ENCODE measurements at places on chromosomes 1 and 21.

GRCh38 chr21:23083242-23083641 is 2085.0 kb downstream of the NCAM2 start:
- DNase-seq = no peak

- DNase-seq = peak; percentile 57
Measured at GRCh38 chr1:77504986-77505385, 177.5 kb downstream of the ZZZ3 start.

- DNase-seq = peak; percentile 22
Measured at GRCh38 chr1:109928591-109929111, 18.0 kb downstream of the CSF1 start.

DNA sequence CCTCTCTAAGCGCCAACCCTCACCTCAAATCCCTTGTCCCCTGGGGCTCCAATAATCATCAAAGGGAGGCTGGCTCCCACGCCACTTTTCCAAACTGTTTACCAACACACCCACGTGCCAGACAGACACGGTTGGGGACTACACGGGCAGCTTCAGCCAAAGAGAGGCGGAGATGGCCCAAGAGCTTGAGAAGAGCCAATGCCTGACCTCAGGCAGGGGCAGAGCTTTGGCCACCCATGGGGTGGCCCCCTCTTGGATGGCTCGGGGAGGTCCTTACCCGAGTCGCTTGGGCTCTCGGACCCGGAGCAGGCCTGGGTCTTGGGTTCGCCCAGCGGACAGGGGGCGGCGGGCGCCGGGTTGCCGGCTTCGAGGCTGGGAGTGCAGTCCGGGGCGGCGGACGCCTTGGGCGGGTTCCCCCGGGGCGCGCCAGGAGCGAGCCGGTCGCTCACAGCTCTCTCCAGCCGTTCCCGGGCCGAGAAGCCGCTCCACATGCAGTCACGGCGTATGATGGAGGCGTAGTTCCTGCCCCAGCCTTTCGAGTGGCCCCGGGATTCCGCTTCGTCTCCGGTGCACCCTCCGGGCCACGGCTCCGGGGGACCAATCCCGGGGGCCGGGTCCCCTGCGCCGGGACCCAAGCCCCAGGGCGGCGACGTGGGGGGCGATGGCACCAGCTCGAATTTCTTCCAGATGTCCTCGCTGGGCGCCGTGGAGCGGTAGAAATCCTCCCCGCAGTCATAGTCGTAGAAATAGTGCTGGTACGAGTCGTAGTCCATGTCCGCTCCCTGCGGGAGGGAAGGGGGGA is 854 bp downstream of the MYCL start:
- DNase-seq = peak; percentile 45

DNA sequence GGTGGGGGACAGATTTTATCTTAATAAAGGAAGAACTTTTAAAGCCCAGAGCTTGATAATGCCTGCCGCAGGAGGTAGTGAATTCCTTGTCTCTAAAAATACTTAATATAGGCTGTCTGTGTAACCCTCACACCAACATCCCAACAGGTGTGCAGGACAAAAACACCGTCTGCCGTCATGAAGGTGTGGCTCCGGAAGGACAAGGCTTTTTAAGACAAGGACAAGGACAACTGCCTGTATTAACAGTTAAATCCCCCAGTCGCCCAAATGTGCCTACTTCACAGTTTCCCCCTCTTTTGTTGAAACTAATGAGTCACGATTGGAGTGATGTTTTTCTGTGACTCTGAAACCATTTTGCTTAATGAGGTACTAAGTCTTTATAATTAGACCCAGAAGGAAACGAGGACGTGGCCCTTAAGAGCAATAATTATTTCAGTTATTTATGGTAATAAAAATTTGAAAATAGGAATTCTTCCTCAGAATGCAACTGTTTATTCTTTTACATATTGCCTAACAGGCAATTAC is 27.3 kb upstream of the SPATA6 start:
- no peak for DNase-seq

- DNase-seq = no peak
Measured at GRCh38 chr1:24969596-24970398, 39.7 kb upstream of the RUNX3 start.

DNA sequence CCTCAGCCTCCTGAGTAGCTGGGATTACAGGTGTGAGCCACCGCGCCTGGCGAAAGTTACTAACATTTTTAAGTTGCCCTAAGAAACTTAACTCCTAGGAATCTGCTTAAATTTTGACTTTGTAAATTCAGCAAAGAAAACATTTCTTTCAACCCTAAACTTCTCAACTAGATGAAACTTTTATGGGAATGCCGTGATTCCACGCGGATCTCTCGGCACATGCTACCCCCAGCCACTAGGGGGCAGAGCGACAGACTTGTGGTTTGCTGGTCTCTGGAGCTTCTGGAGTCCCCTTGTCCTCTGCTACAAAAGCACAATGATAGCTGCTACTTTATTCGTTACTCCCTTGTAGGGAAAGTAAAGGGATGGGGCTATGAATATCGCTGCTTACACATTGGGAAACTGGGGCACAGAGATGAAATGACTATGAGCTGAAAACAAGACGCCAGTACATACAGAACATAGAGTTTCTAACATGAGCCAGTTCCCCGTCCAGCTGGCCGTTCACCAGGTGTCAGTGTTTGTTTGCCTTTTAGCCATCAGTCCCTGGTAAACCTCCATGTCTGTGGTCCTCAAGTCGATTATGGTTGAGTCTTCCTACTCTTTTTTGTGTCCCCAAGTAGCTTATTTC is 114.7 kb downstream of the PBX1 start:
- peak; percentile 53 for DNase-seq

DNA sequence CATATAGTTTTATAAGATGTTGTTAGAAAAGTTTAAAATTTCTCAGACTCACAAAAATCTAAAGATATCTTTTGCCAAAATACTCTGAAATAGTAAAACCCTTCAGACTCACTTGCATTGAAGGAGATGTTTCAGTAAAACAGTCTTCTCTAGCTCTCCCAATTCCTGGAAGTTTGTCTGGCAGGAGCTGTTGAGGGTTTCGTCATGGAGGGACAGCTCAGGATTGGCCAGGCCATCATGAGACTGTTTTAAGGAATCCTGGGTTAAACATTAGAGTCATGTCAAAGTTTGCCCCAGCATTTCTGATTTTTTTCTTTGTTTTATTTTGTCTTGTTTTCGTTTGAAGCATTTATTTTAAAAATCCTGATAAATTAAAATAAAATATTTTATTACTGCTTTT is 293.8 kb upstream of the PBX1 start:
- DNase-seq = no peak

DNA sequence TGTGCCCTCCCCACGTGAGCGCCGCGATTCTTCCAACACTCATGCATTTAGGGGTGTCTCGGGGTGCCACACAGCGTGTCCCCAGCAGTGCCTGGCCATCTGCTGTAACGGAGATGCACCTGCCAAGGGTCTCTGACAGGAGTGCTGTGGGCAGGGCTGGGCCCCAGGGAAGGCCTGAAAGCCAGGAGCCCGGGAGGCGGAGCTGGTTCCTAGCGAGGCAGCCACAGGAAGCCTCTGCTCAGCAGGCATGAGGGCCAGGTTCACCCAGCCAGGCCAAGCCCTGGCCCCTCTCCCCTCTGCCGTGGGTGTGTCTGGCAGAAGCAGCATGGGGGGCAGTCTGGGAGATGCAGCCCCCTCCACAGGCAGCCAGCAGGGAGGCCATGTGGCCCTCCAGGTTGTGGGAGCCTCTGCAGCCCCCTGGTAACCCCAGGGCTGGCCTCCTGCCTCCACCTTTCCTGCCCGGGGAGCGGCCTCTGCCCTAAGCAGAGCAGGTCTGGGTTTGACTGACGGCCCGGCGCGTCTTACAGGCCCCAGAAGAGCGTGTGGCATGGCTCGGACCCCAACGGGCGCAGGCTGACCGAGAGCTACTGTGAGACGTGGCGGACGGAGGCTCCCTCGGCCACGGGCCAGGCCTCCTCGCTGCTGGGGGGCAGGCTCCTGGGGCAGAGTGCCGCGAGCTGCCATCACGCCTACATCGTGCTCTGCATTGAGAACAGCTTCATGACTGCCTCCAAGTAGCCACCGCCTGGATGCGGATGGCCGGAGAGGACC is 30.4 kb downstream of the SLC19A1 start:
- no peak for DNase-seq

DNA sequence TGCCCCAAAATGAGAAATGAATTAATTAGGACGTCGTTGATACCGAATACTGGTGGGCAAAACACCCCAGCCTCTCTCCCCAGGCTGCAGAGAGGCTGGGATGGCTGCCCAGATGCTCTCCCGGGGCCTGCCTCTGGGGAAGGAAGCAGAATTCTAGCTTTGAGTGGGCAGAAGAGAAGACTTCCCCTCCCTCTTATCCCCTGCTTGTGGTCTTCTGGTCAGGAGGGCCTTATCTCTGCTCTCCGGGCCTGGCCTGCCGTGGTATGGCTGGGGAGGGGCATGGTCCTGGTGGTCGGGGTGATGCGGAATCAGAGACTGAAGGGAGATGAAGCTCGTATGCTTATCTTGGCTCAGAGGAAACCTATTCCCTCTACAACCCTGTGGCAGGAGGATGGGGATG is 9.8 kb upstream of the CSF3R start:
- no peak for DNase-seq

DNA sequence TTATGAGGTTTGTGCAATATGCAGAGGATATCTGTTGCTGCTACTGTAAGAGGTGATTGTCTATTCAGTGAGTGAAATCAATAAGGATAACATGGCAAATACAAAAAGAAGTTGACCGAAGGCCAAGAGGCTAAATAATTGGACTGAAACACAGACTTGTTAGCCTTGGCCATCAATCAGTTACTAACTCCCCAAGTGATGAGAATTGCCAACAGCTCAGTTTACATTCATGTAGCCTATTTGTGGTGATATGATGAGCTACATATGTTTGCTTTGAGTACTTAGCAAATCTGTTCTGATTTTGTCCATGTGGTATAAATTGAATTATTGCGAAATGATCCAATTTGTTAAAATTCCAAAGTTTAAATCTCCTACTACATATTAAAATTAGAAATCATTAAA is 68.6 kb upstream of the VAV3 start:
- no peak for DNase-seq

GRCh38 chr1:43177691-43178090 is 5.6 kb downstream of the CFAP57 start:
- no peak for DNase-seq

DNA sequence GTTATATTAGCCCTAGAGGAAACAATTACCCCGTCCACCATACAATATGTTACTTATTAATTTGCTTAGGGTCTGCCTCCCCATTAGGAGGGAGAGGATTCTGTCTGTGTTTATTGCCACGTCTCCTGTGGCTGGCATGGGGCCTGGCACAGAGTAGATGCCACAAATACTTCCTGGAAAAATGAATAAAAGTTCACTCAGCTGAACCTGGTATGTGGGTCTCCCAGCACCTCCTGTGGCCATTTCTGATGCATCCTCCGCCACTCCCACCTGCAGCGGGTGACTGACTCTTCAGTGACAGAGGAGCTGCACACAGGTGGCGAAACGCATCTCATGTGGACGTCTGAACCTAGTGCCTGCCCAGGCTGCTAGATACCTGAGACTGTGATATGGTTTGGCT is 112.7 kb downstream of the CLIC6 start:
- DNase-seq = no peak

- DNase-seq = no peak
Measured at GRCh38 chr1:201395936-201396335, 3.2 kb downstream of the LAD1 start.

GRCh38 chr1:15046487-15047165 is 106.9 kb upstream of the TMEM51 start:
- DNase-seq = peak; percentile 70

GRCh38 chr21:42626171-42626570 is 27.2 kb upstream of the PDE9A start:
- no peak for DNase-seq

- no peak for DNase-seq
Measured at GRCh38 chr1:82329226-82329625, 528.5 kb downstream of the ADGRL2 start.

DNA sequence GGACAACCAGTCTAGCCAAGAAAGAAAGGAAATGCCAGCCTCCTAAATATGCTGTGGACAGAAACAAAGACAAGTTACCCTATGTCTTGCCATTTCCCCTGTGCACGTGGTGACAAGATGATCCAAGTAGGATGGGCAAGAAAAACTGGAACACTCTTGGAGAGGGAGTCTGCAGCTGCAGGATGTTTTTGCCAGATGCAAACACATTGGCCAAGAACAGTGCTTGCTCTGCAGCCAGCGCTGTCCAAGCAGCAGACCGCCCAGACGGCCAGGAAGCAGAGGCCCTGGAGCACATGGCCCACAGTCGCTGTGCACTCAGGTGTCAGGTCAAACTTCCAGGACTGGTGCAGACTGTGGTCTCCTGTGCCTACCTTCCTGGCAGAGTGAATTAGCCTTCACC is 189.3 kb downstream of the SLC35F3 start:
- DNase-seq = no peak

GRCh38 chr1:154878371-154879037 is 8.4 kb upstream of the KCNN3 start:
- DNase-seq = peak; percentile 75

DNA sequence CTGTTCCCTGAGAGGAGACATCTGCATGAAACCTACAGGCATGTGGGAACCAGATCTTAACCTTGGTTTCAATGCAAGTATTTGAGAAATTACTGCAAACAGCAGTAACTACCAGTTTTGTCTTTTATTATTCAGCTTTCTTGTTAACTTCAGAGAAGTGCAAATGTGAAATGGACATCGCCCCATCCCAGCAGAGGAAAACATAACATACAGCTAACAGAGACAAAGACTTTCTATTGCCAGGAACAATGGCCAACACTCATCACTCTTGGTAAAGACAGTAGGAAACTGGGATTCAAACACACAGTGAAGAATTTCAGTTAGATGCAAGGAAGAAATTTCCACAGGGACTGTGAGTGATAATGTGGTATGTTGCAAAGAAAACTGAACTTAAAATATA is 115.1 kb downstream of the SLC30A10 start:
- no peak for DNase-seq

DNA sequence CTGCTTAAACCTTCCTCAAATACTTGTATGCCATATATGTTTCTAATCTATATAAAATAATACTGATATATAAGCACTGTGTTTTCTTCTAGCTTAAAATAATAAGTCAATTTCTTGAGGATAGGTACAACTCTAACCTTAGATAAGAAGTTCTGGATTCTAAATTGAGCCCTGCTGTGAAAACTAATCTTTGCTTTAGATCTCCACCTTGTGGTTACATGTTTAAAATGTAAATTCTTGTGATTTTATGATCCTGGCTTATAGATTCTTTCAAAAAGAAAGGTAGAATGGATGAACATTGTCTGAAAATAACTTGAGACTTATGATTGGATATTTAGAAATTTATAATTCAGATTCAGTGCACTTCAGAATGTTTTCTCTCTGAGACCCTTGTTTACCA is 38.9 kb upstream of the HMCN1 start:
- peak; percentile 33 for DNase-seq

GRCh38 chr1:66393586-66394287 is 140.2 kb upstream of the SGIP1 start:
- DNase-seq = no peak

- no peak for DNase-seq
Measured at GRCh38 chr1:164671966-164672571, 113.1 kb downstream of the PBX1 start.

GRCh38 chr1:247332215-247332622 is 552 bp upstream of the ZNF496 start:
- DNase-seq = peak; percentile 73

GRCh38 chr1:34650090-34650489 is 104.8 kb upstream of the GJB5 start:
- DNase-seq = no peak
